ENCODE measurements at places on chromosomes 2 and 18. TPM values are rescaled to one million over a fixed set of nuclear protein-coding genes. Genes with fewer than 3 reads are reported as not detected.

- DNase-seq, result peak; percentile 41
Observed at GRCh38 chr2:11867926-11868325, 121.5 kb downstream of the LPIN1 start.

DNA sequence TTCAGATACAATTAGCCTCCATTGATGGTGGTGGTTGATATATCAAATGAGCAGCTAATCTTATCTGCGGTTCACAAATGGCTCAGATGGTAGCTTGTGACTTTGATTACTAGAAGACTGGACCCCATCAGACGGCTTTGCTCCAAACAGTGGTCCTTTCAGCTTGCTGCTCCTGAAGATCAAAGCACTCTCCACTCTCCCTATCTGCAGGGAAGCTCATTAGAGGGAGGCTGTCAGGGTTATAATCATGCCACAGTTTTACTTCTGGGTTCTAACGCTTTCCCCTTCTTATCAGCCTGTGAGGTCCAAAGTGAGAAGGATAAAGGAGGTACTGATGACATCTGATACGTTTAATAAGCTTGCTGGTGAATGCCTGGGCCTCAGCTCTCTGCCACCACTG, 247.1 kb upstream of the NT5C1B start:
- DNase-seq, result no peak

DNA sequence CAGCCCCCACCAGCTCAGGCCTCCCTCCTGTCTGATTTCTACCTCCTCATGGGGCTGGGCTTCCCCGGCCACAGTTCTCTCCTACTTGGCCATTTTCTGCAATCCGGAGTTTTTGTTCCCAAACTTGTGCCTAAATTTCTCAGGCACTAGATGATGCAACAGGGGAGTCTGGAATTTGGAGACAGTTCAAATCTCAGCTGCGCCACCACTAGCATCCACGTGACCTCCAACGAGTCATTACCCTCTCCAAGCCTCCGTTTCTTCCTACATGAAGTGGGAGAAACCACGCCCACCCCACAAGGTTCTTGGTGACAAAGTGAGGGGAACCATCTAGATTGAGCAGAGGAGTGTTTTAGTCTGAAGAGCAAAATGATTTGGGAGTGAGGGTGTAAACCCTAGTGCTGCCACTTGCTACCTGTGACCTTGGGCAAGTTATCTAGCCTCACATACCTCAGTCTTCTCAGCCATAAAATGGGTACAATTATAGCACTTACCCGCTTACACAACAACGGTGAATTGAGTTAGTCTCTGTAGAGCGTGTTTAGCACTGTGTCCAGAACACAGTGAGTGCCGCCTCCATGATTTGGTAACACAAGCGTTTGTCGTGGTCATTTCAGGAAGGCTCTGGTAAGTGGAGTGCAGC, 61.4 kb upstream of the ASAP2 start:
- no peak for DNase-seq

The RPS27A gene
- total RNA-seq, result 550 TPM

The LHCGR gene
- total RNA-seq, result not detected
